ENCODE measurements at places on chromosomes 5 and 9.

DNA sequence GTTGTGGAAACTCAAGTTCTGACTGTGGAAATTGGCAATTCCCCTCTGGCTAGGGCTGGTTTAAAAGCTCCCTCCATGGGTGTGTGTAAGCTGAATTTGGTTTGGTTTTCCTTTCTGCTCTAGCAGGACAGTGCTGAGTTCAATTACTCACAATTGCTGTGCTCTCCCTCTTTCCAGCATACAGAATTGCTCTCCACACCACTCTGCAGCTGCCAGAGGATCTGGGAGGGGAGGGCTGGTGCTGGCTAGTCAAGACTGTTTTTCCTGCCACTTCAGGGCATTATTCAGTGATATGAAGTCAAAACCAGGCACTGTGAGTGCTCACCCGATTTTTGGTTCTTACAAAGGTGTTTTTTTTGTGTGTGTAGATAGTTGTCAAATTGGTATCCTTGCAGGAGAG is 336.9 kb upstream of the SLC24A2 start:
- DNase-seq: no peak

DNA sequence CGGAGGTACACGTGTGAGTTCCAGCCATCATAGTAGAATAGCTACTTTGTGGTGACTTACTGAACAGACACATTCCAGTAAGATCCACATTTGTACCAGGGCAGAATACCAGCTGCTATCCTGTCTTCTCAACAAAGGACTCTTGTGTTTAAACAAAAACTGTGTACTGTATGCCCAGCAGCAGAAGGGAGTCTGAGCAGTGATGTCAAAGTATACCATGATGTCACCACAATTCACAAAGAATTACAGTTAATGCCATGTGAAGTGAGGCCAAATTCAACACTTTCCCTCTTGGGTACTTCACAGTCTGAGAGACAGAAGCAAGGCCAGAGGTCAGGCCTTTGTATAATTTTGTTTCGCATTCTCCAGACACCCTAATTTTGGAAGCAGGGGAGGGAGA is 137.0 kb downstream of the ADAMTSL1 start:
- DNase-seq: no peak

DNA sequence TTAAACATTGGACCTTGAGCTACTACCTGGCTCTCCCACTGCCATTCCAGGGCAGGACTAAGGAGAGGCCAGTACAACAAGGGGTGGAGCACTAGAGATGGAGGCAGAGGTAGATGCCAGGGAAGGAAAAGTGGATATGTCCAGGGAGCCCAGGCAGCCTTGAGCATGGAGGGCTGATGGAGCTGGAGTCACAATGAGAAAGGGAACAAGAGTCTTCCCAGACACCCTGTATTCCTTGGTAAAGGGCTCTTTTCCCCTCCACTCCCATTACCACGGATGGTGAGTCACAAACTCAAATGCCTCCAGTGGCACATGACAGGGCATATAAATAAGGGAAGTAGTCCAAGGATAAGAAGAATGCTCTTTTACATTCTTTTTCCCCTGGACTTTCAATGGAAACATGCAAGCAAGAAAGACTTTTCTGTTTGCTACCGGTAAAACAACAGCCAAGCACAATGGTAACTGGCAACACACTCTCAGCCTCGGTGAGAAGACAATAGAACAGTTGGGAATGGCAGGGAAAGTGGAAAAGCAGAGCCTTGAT is 16.7 kb downstream of the ERAP1 start:
- DNase-seq: no peak

- no peak for DNase-seq
Measured at GRCh38 chr9:126183266-126183665, 143.4 kb upstream of the MVB12B start.

GRCh38 chr5:36325196-36325595 is 23.5 kb upstream of the RANBP3L start:
- no peak for DNase-seq

GRCh38 chr5:96781031-96781971 is 26.4 kb downstream of the ERAP1 start:
- DNase-seq: no peak

DNA sequence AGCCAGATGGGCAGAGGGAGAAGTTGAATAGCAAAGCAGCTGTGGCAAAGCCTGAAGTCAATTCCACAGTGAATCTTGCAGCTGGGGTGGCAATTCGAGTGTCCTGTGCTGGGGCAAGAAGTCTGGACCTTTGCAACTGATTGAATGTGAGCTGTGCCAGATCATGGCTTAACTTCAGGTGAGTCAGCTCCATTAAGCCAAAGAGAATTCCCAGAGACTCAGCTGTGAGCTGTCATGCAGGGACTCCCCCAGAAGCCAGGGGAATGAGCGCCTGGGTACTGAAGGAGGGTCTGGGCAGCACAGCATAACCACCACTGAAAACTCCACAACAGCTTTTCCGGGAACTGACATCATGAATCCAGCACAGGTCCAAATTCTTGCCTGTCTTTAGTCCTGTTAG is 153.5 kb upstream of the TRPC7 start:
- no peak for DNase-seq

GRCh38 chr5:1294835-1295649 is at the start of gene TERT:
TSS of gene TERT (minus strand) at chr5:1295068. CDS start at chr5:1294989, 79 bp downstream.
- peak; percentile 87 for DNase-seq

- no peak for DNase-seq
Measured at GRCh38 chr9:130029223-130029973, 13.6 kb downstream of the FNBP1 start.

DNA sequence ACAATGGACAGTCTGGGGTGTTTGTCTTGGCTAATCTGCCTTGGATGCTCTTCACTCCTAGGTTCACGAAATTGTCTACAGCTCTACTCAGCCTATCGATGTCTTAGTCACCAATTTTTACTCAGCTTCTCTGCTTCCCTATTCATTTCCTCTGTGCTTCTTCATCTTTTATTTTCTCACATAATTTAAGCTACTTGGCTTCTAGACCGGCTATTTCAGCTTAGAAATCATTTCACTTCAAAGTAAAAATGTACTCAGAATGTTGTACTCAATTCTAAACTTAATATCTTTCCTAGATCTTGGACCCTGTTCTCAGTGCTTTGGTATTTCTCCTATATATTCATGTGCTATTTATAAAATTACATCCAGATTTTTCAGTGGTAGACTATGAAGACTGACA is 430.0 kb upstream of the FTMT start:
- no peak for DNase-seq

- DNase-seq: no peak
Measured at GRCh38 chr9:37761511-37761910, 7.9 kb downstream of the TRMT10B start.

GRCh38 chr9:134598884-134599245 is 42.7 kb upstream of the COL5A1 start:
- DNase-seq: no peak

GRCh38 chr9:136275655-136276429 is 28.1 kb downstream of the CCDC187 start:
- DNase-seq: no peak

- no peak for DNase-seq
Measured at GRCh38 chr5:8730194-8730593, 815.7 kb downstream of the SEMA5A start.

GRCh38 chr9:96618209-96619123 is 1.2 kb downstream of the CDC14B start:
- peak; percentile 19 for DNase-seq

DNA sequence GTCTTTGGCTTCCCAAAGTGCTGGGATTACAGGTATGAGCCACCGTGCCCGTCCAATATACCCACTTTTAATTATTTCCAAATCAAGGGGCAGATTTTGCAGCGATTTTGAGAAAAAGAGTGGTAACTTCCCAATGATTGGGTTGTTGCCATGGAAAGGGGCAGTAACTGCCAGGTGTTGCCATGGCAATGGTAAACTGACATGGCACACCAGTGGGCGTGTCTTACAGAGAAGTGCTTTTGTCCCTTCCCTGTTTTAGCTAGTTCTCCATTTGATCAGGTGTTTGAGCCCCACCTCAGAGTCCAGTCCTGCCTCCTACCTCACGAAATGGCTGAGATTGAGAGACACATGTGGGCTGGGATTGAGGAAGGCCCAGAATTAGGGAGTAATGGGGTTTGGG is 86.3 kb upstream of the IER5L start:
- no peak for DNase-seq

DNA sequence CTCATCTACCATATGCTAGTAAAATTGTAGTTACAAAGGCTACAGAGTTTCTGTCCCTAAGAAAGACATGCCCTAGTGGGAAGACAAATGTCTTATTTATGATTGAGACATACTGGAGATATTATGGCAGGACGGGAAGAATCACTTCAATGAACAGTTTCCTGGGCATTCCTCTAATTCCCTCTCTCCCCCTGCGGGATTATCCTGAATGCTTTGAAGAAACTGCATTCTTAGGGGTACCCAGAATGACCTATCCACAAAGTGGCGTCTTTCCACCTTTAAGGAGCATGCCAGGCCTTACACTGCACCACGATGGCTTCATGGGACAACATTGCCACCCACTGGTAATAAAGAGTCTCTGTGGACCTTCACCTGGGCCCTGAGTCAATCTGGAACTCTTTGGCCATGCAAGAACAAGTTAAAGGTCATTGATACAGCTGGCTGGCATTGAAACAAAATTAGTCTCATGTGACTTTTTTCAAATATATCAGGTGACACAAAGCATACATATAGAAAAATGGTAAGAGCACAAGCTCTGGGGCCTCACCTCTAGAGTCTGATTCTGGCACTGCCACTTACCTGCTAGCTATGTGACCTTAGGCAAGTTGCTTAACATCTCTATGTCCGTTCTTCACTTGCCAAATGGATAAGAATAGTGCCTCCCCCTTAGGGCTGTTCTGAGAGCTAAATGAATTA is 32.0 kb downstream of the ANKRD55 start:
- peak; percentile 53 for DNase-seq

- DNase-seq: no peak
Measured at GRCh38 chr5:87954121-87954520, 314.5 kb downstream of the TMEM161B start.

- DNase-seq: no peak
Measured at GRCh38 chr5:6636293-6636692, 3.1 kb downstream of the SRD5A1 start.

- no peak for DNase-seq
Measured at GRCh38 chr5:57863661-57864060, 381.1 kb upstream of the ACTBL2 start.

DNA sequence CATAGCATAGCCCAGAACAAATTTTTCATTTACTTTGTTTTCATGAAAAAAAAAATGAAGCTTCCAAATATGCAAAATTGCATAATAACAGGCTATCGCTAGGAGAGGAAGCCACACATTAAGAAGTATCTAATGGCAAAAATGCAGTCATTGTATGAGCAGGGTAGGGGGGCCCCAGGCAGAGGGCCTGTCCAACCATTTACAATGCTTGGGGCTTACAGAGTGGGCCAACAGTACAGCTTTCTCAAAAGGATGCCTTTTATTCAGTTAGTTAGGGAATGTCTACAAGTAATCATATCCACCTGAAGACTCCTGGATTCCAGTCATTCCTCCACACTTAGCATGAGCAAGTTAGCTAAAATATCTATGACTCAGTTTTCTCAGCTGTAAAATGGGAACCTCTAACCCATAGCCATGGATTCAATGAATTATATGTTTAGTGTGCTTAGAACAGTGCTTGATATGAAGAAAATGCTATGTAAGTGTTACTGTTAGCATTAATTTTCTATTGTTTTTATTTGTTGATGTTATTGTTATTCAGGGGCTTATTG is 117.7 kb downstream of the GAS1 start:
- no peak for DNase-seq

- DNase-seq: no peak
Measured at GRCh38 chr9:82675102-82675501, 387.8 kb downstream of the RASEF start.

GRCh38 chr9:120901755-120902568 is 24.6 kb downstream of the TRAF1 start:
- DNase-seq: no peak

GRCh38 chr9:71762900-71763653 is 5.2 kb downstream of the CEMIP2 start:
- DNase-seq: no peak

GRCh38 chr9:123216251-123216797 is 52.1 kb downstream of the STRBP start:
- DNase-seq: no peak

- DNase-seq: no peak
Measured at GRCh38 chr9:87685441-87685840, 40.5 kb upstream of the CTSL start.

GRCh38 chr9:7346144-7346543 is 453.4 kb downstream of the DMAC1 start:
- DNase-seq: no peak

- no peak for DNase-seq
Measured at GRCh38 chr9:99881769-99882168, 24.7 kb upstream of the STX17 start.

- DNase-seq: no peak
Measured at GRCh38 chr9:136082496-136083361, 12.4 kb downstream of the NACC2 start.

DNA sequence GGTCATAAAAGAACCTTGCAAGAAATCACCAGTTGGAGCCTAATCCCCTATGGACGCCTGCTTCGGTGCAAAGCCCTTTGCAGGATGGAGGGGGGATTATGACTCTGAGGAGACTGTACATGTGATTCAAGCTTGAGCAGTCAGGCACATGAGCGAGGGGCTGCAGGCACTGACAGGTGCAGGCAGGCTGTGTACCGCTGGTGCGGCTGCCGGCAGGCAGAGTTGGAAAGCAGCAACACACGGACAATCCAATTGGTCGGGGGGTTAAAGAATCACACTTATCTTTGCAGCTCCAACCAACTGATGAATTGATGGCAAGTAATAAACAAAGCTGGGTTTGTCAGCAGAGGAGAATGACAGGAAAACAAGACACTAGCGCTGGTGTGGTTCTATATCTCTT is 5.7 kb downstream of the WHRN start:
- no peak for DNase-seq

Measured in activated naive CD8-positive, alpha-beta T cell treated with anti-CD3 and anti-CD28 coated beads, Interleukin-2, amount 50 U/mL, for 24 hours (primary cell).